LHCN-M2 (cell line): ENCODE measurements at places on chromosomes 5 and 9. TPM values are rescaled to one million over a fixed set of nuclear protein-coding genes. Genes with fewer than 3 reads are reported as not detected.

Gene CDO1
- 2.7 and 3.1 TPM in 2 replicates for total RNA-seq

Gene SRP19
- 59.2 and 80.4 TPM in 2 replicates for total RNA-seq

Gene TMEM171
- total RNA-seq: 62.6 and 65.9 TPM in 2 replicates

Gene GPR151
- total RNA-seq: not detected in 2 replicates

Gene EIF4E1B
- total RNA-seq: not detected in 2 replicates

Gene BAG1
- total RNA-seq: 40.4 and 66.6 TPM in 2 replicates

Gene THBS4
- total RNA-seq: 0.11 and 0.38 TPM in 2 replicates

Gene PCDHB2
- 10.7 and 13.4 TPM in 2 replicates for total RNA-seq

Gene CYSRT1
- total RNA-seq: 4.1 and 4.4 TPM in 2 replicates

Gene GAPT
- not detected in 2 replicates for total RNA-seq

Gene LCN9
- not detected in 2 replicates for total RNA-seq

Gene GPR150
- total RNA-seq: 1.3 and 1.6 TPM in 2 replicates

Gene CBY3
- total RNA-seq: not detected in 2 replicates

Gene CTNND2
- total RNA-seq: 0.19 TPM in 1 of 2 replicates, not detected in the other

Gene RETREG1
- total RNA-seq: 2.4 and 4.0 TPM in 2 replicates
